HL-60 (cell line): ENCODE measurements at places on chromosomes 4 and X.

GRCh38 chrX:118181030-118181429, 64.4 kb upstream of the KLHL13 start:
- DNase-seq: no peak

DNA sequence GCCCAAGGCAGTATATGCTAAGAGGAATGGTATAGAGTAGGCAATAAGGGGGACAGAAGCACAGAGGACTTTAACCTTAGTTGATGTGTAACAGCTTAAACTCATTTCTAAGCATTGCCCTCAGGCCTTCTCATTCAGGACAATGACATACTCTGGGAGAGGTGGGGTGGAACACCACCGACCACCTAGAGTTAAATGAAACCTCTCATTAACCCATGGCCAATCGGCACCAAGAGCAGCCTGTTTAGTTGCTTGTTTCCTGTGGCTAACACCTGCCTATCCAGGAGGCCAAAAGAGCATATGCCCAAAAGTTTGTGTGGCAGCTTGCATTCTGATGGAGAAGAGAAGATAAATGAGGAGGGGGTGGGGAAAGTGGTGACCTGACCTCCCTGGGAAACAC, 88.7 kb upstream of the PLAC1 start:
- DNase-seq: no peak

DNA sequence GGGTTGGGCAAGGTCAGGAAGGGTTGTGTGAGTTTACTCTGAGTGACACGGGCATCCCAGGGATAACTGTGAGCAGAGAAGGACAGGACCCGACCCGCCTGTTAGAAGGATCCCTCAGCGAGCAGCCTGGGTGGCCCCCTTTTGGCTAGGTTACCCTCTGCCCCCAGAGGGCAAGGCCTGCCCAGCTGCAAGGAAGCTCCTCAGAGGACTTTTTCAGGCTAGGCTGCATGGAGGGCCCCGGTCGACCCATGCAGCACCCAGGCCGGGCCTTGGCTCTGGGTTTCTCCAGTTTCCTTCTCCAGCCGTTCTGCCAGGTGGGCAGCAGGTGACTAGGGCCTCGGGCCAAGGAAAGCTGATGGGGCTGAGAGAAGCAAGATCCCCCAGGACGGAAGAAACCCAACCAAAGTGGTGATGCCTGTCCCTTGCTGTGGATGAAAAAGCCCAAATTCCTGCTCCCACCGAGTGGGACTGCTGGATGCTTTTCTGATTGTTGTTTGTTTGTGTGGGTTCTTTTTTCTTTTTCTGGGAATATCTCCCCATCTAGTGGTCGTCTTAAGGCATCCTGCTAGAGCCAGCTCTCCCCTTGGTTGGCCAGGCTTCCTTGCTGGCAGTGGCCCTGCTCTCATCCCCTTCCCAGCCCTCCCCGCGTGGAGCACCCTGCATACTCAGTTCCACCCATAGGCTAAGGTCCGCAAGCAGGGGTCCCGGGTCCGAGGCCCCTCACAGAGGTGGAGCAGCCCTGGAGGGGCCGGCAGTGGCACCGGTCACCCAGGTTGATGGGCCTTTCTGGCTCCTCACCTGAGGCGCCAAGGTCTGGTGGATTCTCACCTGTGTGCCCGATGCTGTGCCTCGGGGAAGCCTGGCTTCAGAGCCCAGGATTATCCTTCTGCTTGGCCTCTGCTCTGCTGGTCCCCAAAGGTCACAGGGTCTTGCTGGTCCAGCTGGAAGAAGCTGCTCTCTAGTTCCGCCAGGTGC, 1.8 kb downstream of the ZFP92 start:
- no peak for DNase-seq

DNA sequence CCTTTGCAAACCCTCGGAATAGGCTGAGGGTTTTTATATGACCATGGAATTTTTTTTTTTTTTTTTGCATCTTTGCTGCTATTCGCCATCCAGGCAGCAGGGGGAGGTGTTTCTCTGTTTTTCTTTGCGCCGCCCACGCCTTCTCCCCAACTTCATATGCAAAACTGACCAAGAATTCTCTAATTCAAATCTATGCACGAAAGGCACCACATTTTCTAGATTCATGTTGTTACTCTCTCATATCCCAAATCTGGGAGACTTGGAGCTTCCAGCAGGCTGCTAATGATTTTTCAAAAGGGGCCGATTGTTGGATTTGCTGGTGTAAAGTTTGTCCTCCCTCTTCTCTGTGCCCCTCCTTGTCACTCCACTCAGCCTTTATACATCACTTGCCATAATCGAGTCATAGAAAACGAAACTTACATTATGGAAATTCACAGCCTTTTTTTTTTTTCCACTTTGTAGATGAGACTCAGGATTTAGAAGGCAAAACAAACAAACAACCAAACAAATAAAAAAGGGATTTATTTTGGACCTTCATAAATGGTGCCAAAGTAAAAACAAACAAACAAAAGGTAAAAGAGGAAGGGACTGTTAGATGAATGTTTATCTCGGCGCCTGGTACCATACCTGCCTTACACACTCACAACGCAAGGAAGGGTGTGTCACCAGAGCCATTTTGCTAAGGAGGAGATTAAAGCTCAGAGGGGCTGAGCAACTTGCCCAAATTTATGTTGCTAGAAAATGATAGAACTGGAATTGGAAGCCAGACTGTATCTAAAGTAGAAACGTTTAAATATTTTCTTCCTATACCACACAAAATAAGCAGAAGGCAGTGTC, 29.3 kb upstream of the BOD1L1 start:
- DNase-seq: peak; percentile 30

DNA sequence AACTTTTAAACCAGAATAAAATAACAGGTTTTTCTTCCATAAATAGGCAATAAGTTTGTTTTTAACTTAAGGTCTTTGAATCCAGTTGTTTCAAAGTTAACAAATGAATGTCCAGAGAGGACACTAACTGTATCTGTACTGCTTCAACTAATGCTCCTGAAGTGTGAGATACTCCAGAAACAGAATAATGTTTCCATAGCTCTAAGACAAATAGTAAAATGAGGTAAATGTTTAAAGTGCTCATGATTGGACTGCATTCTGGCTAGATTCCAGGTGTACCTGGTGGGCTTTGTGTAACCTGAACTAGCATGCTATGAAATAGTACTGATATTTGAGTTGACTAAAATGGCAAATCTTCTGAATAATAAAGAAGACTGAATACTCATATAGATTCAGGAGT, 51.7 kb downstream of the METTL14 start:
- DNase-seq: no peak

DNA sequence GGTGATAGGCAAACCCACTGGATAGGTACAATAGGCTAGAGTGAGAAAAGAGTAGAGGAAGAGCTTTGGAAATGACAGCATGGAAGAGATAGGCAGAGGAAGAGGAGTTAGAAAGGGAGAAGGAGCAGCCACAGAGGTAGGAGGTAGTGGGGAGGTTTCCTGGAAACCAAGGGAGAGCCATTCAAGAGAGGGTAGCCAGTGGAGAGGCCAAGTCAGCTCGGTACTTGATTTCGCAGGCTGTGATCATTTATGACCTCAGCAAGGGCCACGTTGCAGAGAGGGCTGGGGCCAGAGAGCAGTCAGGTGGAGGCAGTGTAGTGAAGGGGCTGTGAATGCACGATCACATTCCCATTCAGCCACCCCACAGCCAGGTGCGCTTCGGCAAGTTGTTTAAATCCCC, 76.0 kb downstream of the TMEM131L start:
- DNase-seq: no peak

GRCh38 chr4:70877556-70877955, 24.6 kb upstream of the MOB1B start:
- DNase-seq: no peak
